Activated T-helper 2 cell treated with anti-CD3 and anti-CD28 coated beads, Interferon-gamma antibody, Interleukin-2, Interleukin-4, amounts not matched to agents 10 μg/mL and 5 μg/mL and 100 μg/mL, durations not matched to agents 14 hours and 24 hours and 36 hours (primary cell): ENCODE measurements at places on chromosomes 16 and 17. TPM values are rescaled to one million over a fixed set of nuclear protein-coding genes. Genes with fewer than 3 reads are reported as not detected.

- no peaks in the 10 kb centered on the region for H3K27me3 ChIP-seq
- peaks cover 2% of the 10 kb centered on the region for H3K4me1 ChIP-seq
- H3K36me3 ChIP-seq, result no peaks in the 10 kb centered on the region
These were observed 16.5 kb upstream of the CLEC3A start for GRCh38 chr16:78005881-78006280.

ABCA3 gene
- 11.1 and 12.5 TPM in 2 replicates for total RNA-seq

DNA sequence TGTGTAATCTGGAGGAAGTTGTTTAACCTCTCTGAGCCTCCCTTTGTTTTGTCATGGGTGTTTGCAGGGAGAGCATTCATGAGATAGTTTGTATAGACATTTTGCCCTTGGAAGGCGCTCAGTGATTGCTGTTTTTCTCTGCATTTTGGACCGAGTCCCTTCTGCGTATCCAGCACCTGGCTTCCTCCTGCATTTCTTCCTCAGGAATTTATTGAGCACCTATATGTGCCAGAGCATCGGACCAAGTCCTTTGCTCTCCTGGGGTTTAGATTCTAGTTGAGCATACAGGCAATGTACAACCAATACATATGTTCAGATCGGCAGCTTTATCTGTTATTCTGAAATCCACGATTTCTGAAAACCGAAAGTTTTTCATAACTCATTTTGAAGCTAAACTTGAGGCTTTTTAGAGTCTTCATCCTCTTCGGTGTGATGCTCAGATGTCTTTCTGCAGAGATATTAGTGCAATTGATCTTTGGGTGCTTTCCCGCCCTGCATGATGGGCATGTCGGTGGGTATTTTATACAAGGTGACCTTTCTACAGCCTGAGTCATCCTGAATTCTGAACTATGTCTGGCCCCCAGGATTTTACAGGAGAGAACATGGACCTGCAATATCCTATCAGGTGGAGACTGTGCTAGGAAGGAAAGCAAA, 4.1 kb downstream of the IL4R start:
- peak overlapping the region; percentile 98 for H3K27ac ChIP-seq
- H3K36me3 ChIP-seq, result peaks cover 88% of the 10 kb centered on the region
- peak overlapping the region; percentile 100 for H3K4me3 ChIP-seq
- no peaks in the 10 kb centered on the region for H3K27me3 ChIP-seq

ASPA gene
- not detected in 2 replicates for total RNA-seq
